ENCODE measurements at places on chromosomes 1 and 21.

DNA sequence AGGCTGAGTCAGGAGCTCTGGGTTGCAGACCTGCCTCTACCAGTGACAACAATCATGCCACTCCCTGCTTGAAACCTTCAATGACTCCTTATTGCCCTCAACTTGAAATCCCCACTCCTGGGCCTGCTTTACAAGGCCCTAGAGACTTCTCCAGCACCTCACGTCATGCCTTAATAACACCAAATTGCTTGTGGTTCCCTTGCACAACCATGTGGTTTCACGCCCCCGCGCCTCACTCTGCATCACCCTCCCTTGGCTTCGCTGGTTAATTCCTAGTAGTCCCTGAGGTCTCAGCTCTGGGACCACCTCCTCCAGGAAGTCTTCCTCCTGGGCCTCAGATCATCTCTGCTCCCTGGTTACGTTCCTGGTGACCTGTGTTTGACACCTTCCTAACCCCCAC is 33.0 kb downstream of the EPHA2 start:
- no peak for DNase-seq

GRCh38 chr1:243713470-243714186 is 136.4 kb downstream of the AKT3 start:
- no peak for DNase-seq

DNA sequence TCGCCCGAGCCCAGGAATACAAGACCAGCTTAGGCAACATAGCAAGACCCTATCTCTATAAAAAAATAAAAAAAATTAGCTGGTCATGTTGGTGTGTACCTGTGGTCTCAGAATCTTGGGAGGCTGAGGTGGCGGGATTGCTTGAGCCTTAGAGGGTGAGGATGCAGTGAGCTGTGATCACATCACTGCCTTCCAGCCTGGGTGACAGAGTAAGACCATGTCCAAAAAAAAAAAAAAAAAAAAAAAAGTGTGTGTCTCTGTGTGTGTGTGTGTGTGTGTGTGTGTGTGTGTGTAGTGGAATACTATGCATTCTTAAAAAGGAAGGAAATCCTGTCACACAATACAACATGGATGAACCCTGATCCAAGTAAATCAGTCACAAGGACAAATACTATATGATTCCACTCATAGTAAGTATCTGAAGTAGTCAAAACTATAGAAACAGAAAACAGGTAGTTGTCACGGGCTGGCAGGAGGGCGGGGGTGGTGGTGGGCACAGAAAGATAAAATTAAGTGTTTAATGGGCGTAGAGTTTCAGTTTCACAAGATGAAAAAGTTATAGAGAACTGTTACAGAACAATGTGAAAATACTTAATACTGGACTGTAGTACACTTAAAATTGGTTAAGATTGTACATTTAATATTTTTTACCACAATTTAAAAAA is 47.8 kb downstream of the SELENOF start:
- no peak for DNase-seq

DNA sequence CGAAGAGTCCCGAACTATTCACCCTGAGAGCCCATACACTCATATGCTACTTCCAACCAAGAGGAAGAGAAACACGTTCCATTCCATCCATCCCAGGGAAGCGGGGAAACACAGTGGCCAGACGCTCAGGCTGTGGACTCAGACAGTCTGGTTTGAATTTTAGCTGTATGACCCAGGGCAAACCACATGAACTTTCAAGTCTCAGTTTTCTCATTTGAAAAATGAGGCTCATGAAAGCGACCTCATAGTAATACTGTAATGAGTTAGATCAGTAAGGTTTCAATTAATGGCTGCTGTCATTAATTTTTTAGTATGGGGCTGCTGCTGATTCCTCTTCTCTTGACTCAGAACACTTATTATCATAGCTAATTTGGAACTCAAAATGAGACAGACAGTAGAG is 1.5 kb downstream of the FCRL4 start:
- no peak for DNase-seq

- no peak for DNase-seq
These were observed 59.9 kb downstream of the APP start for GRCh38 chr21:26110715-26111114.

DNA sequence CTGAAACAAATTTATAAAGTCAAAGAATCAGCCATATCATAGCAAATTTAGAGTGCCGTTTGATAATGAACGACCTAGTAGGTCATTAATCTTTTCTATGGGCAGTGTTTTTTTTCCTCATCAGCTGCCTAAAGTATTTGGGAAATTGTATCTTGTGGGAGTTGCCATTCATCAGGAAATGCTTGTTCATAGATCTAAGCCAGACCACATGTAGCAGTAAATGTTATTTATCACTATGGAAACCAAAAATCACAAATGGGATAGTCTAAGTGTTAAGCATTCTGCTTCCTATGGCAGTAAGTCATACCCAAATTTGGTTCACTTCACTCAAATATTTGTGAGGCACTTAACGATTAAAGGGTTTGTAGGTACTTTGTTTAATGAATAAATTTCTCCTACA is 52.9 kb downstream of the LRRC8D start:
- no peak for DNase-seq

GRCh38 chr1:23573574-23574182 is 14.4 kb upstream of the ID3 start:
- DNase-seq = no peak

GRCh38 chr1:71577451-71578131 is 496.8 kb upstream of the ZRANB2 start:
- DNase-seq = no peak

- DNase-seq = no peak
These were observed 42.3 kb upstream of the KCNK2 start for GRCh38 chr1:215040190-215040589.

DNA sequence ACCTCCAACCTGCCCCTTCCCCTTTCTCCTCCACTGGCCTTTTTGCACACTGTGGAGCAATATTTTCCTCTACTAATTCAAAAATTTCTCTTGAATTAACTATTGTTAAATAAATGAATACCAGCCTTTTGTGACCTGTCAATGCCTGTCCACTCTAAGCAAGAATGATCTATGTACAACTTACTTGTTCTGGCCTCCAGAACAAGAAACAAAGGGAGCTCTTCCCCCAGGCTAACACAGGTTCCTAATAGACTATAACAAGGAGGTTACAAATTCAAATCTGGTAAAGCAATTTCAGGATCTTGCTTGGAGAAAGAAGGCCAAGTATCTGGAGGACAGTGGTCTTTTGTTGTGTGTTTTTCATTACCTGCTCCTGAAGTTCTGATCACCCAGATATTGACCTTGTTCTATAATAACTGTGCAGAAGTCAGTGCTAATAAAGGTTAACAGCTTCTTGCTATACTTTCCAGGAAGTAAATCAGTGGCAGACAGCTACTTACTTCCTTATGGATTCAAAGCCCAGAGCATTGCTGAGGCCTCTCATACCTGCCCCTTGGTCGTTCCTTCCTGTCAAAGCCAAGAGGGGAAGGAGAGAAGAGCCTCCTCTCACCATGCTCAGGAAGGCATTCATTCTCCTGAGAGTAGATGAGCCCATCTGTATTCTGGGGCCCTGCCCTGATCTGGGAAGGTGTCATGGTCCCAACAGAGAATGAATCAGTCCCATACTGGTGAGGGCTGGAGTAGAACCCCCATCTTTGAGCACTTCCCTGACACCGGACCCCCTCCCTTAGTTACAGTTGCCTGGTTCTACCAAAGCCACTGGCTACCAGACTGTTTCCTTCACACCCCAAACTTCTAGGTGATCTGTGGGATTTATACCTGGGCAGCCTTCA is 56.8 kb downstream of the DESI2 start:
- no peak for DNase-seq

DNA sequence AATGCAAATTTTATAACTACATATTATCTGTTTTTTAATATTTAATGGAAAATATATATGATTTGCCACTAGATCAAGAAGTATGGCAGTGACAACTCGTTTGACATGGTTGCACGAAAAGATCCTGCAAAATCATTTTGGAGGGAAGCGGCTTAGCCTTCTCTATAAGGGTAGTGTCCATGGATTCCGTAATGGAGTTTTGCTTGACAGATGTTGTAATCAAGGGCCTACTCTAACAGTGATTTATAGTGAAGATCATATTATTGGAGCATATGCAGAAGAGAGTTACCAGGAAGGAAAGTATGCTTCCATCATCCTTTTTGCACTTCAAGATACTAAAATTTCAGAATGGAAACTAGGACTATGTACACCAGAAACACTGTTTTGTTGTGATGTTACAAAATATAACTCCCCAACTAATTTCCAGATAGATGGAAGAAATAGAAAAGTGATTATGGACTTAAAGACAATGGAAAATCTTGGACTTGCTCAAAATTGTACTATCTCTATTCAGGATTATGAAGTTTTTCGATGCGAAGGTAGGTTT is 556 bp downstream of the IFI44 start:
- DNase-seq = no peak

GRCh38 chr1:14778898-14779865 is 180.7 kb downstream of the KAZN start:
- DNase-seq = no peak

DNA sequence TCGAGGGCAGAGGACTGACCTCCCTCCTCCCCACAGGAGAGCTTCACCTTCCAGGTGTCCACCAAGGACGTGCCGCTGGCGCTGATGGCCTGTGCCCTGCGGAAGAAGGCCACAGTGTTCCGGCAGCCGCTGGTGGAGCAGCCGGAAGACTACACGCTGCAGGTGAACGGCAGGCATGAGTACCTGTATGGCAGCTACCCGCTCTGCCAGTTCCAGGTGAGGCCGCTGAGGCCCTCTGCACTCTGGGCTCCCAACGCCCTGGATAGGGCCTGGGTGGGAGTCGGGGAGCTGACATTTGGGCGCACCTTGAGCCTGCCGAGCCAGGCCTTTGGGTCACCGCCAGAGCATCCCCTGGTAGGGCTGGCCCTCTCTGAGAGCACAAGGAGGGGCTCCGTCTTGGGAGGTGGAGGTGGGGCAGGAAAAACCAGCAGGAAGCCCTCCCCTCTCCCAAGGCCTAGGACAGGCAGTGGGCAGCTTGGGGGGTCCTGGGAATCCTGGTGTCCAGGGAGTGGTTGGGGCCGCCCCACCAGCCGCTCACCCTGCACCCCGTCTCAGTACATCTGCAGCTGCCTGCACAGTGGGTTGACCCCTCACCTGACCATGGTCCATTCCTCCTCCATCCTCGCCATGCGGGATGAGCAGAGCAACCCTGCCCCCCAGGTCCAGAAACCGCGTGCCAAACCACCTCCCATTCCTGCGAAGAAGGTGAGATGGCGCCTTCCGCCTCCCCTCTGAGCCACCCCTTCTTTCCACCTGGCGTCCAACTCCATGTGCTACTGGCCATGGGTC is 65.1 kb downstream of the PIK3CD start:
- no peak for DNase-seq
